ENCODE measurements at places on chromosomes 7 and 10. TPM values are rescaled to one million over a fixed set of nuclear protein-coding genes. Genes with fewer than 3 reads are reported as not detected.

DNA sequence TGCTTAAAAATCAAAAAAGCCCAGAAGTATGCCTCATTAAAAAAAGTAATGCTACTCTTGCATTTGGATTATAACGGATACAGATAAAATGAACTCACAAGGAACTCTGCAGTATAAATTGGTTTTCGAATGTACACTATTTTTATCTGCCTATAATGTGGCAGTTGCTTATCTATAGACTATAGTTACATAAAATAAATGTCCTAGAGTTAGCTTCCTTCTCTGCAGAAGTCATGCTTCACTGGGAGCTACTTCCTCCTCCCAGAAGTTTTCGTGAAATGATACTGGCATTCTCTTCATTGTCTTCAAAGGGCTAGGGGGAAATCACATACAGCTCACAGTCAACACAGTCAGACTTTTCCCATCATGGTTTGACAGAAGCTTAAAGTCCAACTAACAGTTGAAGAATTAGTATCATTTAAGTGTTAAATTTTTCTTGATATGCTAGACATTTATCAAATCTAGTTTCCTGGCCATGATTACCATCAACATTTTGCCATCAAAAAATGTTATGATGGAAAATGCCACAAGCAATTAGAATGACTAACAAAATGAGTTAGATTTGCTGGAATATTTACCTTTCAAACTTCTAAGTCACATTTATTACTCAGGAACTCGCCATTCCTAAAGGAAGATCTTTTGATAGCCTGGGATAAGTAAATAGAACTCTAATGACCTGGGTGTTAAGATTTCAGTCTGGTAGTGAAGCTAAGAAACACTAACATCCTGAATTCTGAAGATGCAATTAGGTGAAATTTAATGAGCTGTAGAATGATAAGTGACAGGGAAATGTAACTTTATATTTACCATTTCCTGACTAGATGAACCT, 87.3 kb upstream of the TRIL start:
- no peak overlapping the region for H3K27ac ChIP-seq
- no peaks in the 10 kb centered on the region for H3K4me1 ChIP-seq
- no peak overlapping the region for H3K4me3 ChIP-seq
- DNase-seq, result no peak
- no peaks in the 10 kb centered on the region for H3K36me3 ChIP-seq

Gene MMRN2
- 65.9 TPM for total RNA-seq

Gene GJC3
- not detected for total RNA-seq

- H3K27me3 ChIP-seq, result no peaks in the 10 kb centered on the region
- H3K4me1 ChIP-seq, result no peaks in the 10 kb centered on the region
- no peak overlapping the region for H3K4me3 ChIP-seq
- H3K27ac ChIP-seq, result peak overlapping the region; percentile 72
- no peaks in the 10 kb centered on the region for H3K36me3 ChIP-seq
- peak; percentile 87 for DNase-seq
Measured at GRCh38 chr7:100604976-100605911, 3.1 kb downstream of the PCOLCE start.

DNA sequence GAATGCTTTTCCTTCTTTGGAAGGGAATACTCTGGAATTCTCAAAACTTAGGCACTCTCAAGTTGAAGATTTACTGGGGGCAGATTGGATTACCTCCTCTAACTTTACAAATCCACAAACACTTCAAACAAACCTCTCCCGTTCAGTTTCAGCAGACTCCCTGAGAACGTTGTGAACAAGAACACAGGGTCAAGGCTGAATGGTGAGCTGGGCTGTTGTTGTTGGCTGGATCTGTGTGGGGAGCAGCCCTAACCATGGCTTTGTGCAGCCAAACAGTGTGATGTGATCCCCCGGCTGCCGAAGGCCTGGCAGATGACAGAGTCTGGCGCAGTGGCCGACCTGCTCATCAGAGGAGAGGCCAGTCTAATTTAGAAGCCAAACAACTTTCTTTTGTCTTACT, 93.1 kb downstream of the BMPER start:
- no peak overlapping the region for H3K4me3 ChIP-seq
- no peaks in the 10 kb centered on the region for H3K27me3 ChIP-seq
- H3K36me3 ChIP-seq, result no peaks in the 10 kb centered on the region
- H3K27ac ChIP-seq, result no peak overlapping the region
- H3K4me1 ChIP-seq, result no peaks in the 10 kb centered on the region

DNA sequence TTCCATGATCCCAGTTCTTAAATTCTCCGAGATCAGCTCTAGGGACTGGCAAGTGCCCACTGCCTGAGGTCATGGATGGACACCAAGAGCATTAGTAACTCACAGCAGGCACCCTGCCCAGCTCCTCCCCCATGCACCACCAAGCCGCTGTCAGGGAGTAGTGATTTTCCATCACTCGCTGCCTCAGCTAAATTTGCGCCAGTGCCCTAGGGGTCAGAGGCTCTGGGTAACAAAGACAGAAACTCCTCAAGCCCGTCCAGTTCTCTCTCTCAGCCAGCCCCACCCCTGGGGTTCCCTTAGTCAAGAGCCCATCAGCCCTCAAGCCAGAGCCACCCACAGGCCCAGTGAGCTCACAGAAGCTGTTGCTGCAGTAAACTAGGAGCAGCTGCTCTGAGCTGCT, 30.0 kb downstream of the PAX2 start:
- no peak for DNase-seq
- no peak overlapping the region for H3K27ac ChIP-seq

Gene GTPBP4
- 37.1 TPM for total RNA-seq

- no peak for DNase-seq
- no peak overlapping the region for H3K4me3 ChIP-seq
- H3K27me3 ChIP-seq, result no peaks in the 10 kb centered on the region
- H3K36me3 ChIP-seq, result no peaks in the 10 kb centered on the region
Measured at GRCh38 chr7:43148161-43148731, 35.8 kb downstream of the HECW1 start.

Data from kidney (tissue), 22 donors.